Left renal pelvis (tissue), 4 donors: ENCODE measurements at places on chromosomes 12 and 14.

DNA sequence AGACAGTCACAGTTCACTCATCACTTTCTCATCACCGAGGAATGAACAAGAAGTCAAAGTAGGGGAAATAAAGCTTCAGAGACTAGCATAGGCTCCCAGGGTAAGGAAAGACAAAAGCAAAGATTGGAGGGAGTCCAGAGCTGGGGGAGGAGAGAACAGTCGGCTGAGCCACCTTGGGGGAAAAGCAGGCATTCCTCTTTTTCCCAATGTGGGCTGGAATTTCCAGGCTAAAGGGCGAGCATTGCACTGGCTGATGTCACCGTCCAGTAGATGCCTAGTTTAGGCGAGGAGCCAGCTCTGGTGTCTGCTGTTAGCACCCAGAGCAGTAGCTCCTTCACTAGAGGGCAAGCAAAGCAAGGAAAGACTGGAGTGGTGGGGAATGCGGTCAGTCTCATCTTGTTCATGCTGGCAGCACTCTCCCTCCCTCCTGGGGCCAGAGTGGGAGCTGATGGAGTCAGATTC, 8.5 kb upstream of the KRT75 start:
- no peak for DNase-seq

GRCh38 chr14:68603533-68604360, 189.1 kb downstream of the ZFP36L1 start:
- no peak for DNase-seq

DNA sequence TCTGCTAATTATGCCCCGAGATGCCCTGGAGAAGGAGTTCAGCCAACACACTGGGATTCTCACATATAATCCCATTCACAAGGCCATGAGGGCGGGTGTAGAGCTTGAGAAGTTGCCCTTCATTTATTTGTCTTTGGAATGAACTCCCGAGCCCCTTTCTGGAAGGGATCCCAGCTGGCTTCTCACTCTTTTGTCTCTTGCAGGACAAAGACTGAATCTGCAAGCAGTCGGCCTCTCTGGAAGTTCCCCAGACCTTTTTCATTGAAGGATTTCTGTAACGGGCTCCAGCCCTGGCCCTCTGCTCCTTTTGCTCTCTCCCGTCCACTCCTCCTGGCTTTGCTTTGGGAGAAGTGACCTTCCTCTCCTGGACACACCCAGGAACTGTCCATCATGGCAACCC, 163.3 kb upstream of the SFSWAP start:
- no peak for DNase-seq

- DNase-seq = no peak
Observed at GRCh38 chr12:52517888-52518287, 2.3 kb downstream of the KRT5 start.

GRCh38 chr12:28683366-28683765, 465.7 kb upstream of the FAR2 start:
- no peak for DNase-seq

DNA sequence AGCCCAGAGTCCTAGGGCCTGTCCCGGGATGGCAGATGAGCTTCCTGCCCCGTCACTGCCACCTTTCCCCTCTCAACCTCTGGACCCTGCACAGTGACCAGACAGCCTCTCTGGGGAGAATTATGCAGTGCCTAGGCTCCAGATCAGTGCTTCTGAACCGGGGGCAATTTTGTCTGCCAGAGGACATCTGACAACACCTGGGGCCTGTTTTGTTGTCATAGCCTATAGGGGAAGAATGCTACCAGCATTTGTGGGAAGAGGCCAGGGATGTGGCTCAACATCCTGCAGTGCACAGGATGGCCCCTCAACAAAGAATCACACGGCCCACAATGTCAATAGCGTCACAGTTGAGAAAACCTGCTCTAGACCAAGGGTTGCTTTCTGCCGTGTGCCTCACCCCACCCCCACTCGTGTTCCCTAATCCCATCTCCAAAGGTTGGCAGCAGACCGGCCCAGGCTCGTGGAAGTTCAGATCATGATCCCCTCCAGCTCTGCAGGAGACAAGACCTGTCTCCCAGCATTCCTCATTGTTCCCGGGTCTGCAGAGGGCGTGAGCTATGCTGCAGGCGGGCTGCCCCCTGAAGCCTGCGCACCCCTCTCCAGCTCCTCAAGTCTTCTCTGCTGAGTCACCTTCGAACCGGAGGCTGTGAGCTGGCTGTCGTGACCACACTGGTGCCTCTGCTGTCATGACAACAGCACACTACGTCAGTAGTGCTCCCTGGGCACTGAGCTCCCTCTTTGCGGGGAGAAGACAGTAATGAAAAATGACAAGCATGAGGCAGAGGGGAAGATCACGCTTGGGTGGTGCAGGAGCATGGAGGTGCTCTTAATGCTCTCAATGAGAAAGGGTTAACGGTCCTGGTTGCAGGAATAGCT, 2.0 kb upstream of the GAPDH start:
- no peak for DNase-seq
